Left kidney (tissue), 8 donors: ENCODE measurements at places on chromosomes 1 and 21.
A peak's percentile ranks its signal among the peaks of the same experiment; 100 is the strongest.

GRCh38 chr21:27329255-27329851 is 362.5 kb upstream of the ADAMTS5 start:
- peak; percentile 58 for DNase-seq

DNA sequence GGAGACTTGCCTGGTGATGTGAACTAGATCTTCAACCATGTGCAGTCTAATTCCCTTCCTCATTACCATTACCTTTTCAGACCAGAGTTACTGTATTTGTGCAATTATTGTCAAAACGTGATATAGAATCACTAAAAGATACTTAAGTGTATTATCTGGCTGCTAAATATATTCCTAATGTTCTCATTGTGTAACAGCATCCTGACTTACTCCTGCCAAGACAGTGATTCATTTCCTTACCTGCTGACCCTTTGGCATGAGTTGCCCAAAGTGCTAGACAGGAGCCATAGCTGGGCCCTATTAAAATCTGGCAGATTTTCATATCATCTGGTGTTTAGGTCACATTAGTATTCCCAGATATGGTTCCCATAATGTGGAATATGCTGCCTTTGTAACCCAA is 598.3 kb upstream of the CAMK1G start:
- DNase-seq, result no peak

DNA sequence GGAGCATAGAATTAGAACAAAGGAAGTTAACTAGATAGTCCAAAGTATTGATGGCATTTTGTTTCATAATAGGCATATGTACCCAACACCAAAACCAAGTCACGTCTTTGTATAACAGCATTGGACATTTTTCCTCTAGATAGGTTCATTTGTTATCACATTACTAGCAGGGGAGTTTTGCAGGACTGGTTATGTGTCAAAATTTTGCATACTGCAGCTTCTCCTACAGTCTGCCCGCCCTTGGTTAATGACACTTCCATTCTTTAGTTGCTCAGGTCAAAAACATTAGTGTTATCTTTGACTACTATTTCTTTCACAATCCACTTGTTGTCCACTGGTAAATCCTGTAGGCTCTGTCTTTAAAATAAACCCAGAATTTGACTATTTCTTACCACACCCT is 8.9 kb downstream of the CAPZA1 start:
- DNase-seq, result no peak

GRCh38 chr1:209428241-209428921 is 155.1 kb upstream of the CAMK1G start:
- DNase-seq, result peak; percentile 27

GRCh38 chr21:42135386-42136052 is 64.4 kb downstream of the UMODL1 start:
- no peak for DNase-seq

GRCh38 chr1:212397171-212397570 is 17.5 kb downstream of the PACC1 start:
- DNase-seq, result no peak

DNA sequence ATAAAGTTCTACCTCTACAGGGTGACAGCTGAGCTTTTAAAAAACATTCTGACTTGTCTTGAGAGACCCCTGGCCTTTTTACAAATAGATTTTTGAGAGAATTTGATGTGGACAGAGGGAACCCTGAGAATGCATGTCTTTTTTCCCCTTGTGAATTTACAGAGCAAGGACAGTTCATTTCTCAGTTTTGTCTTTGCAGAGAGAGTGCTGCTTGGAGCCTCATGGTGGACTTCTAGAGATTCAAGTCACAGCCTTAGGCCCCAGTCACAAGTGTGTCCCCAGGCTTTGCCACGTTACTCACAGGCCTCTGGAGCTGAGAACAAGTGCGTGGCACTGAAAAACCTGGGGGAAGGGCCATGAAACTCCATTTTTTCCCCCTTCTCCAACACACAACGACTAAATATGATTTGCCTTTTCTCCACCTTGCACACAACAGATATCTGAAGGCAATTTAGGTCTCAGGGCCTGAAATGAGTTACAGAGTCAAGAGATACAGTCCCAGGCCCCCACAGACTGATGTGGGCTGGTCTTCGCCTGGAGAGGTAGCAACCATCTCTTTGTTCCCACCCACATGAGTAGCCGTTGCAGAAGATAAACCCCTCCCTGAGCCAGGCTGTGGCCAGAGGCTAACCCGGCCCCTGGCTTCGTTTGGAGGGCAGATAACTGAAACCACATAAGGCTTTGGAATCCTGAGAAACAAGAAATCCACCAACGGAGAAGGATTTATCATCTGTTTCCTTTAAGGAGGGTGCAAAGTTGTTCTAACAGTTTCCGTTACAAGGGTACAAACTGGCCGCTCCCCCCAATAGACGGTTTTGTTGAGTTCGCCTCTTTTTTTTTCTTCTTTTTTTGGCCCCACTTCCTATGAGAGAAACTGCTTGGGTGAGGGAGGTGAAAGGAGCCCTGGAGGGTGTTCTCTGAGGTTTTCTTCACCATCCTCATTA is 1.0 kb upstream of the PIGV start:
- DNase-seq, result peak; percentile 52

GRCh38 chr1:59986516-59987310 is 60.1 kb upstream of the CYP2J2 start:
- DNase-seq, result no peak

DNA sequence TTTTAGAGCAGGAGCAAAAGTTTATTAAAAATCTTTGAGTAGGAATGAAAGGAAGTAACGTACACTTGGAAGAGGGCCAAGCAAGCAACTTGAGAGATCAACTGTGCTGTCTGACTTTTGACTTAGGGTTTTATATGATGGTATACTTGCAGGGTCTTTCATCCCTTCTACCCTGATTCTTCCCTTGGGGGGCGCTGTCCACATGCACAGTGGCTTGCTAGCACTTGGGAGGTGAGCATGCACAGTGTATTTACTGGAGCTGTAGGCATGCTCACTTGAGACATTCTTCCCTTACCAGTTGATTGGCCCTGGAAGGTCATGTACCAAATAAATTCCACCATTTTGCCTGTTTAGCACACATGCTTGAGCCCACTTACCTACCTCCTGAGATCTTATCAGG is 1001.3 kb upstream of the ADGRL2 start:
- DNase-seq, result no peak

DNA sequence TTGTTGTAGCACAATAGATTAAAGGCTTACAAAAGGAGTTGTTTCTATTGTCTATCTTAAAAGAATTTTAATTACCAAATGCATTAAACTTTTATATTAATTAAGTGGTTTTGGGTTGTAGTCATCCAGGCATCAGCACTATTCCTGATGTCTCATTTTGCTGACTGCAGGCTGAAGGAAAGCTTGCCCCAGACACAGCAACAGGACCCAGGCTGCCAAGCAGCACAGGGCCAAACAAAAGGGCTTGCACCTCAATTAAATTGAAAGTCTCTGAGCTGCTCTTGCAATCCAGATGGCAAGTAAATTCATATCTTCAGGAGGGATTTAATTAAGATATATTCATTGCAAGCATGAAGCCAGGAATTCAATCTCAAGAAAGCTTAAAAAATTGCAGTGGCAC is 80.7 kb upstream of the CHODL start:
- no peak for DNase-seq

DNA sequence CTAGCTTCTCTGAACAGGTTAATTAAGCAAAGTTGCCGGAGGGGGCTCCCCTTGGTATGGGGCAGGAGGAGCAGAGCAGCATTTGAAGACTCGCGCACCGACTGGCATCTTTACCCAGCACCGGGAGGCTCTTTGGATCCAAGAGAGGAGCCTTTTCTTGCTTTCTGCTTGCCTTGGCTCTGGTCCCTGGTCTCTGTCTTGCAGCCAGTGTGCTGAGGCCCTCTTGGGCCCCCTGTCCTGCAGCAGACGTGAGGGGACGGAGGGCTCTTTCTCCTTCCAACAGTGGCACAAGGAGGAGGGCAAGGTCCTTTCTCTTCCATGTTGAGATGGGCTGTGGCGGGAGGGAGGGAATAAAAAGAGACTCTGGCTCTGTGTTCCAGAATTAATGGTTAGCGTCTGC is 45.6 kb downstream of the ZBTB18 start:
- DNase-seq, result no peak

GRCh38 chr1:228373681-228374571 is 32.7 kb downstream of the TRIM11 start:
- no peak for DNase-seq

GRCh38 chr1:63753591-63753990 is 20.2 kb upstream of the ROR1 start:
- DNase-seq, result no peak

GRCh38 chr1:176987016-176987415 is 177.5 kb downstream of the ASTN1 start:
- DNase-seq, result no peak

GRCh38 chr1:9038881-9039760 is 12.9 kb upstream of the SLC2A7 start:
- DNase-seq, result no peak

- DNase-seq, result no peak
Measured at GRCh38 chr1:165862448-165862847, 35.0 kb downstream of the UCK2 start.

- DNase-seq, result no peak
Measured at GRCh38 chr1:27535386-27535785, 45.4 kb upstream of the WASF2 start.

DNA sequence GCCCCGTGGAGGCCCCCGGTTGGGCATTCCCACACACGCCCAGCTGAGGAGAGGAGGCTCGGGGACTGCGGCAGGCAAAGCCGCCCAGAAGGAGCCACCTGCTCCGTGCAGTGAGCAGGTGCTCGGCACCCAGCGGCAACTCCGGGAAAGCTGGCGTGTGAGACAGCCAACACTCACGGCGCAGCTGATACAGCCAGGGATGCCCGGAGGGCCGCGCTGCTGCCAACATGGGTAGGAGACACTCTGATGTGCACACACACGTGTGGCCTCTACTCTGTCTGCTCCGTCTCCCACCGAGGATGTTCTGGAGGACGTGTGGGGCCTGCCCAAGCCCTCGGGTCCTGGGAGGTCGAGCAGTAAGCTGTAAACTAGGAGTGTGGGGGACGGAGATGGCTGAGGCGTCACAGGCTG is 12.9 kb downstream of the MORN1 start:
- DNase-seq, result no peak

DNA sequence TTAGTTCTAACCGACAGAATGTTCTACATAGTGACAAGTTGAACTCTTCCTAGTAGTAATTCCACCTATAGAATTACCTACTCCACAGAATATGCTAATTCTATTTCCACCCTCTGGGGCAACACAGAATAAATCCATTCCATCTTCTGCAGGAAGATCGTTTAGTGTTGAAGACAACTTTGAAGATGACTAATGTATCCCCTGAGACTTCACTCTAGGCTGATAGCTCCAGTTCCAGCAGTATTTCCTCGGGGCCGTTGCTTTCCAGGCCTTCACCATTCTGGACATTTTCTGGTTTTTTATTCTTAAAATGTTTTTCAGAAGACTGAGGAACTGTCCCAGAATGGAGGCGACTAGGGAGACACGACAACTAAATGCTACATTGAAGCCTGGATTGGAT is 61.0 kb upstream of the CSF1 start:
- DNase-seq, result no peak

DNA sequence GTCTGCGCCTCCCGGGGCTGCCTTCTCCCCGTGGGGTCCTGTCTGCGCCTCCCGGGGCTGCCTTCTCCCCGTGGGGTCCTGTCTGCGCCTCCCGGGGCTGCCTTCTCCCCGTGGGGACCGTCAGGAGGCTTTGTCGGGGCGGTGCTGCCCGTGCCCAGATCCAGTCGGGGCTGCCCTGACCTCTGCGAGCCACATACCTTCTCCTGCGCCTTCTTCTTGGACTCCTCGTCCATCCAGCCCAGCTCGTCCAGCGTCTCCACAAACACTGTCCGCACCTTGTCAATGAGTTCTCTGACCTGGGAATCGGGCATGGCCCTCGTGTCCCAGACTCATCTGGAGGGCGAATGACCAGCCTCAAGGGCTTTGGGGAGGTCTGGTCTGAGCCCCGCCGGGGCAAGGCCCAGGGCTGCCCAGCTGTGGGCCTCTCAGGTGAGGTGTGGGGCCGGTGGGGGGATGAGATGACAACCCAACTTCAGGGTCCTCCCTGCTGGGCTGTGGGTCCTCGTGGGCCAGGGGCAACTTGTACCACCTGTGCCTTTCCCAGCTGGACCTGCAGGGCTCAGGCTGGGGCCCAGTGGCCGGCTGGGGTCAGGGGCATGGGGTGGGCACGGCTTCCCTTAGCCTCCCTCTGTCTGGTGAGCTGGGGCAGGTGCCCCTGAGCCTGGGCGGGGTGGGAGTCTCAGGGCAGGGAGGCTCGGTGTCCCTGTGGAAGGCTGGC is 9.4 kb downstream of the PRXL2B start:
- no peak for DNase-seq

GRCh38 chr1:167450843-167451242 is 67.5 kb downstream of the CD247 start:
- no peak for DNase-seq

DNA sequence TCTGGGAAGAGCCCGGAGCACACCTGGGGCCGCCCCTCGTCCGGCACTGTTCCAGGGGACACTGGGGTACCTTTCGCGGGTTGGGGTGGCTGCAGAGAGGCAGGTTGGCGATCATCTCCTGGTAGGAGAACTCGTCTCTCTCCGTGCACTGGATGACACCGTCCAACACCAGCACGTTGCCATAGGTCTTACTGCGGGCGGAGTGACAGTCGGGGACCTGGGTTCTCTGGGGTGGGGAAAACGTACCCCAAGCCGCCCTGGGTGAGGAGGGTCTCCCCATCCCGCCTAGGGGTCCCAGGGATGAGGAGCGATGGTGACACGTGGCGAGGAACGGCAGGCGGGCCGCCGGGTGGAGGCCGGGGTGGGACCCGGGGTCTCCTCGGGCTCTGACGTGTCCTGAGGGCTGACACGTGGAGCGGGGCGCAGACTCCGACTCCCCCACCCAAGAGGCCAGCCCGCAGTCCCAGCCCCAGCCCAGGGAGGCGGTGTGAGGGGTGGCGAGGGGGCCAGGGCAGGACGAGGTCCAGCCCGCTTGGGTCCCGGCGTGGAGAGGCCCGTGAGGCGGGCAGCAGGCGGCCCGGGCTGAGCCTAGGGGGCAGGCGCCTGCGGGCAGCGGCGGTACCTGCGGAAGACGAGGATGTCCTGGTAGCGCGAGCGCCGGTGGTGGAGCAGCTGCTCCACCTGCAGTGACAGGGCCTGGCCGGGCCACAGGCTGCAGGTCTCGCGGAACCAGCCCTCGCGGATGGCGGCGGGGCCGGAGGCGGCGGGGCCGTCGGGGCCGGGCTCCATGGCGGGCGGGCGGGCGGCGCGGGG is 457 bp downstream of the SRM start:
- no peak for DNase-seq

GRCh38 chr1:83641796-83642443 is 357.0 kb downstream of the TTLL7 start:
- DNase-seq, result no peak
